Fibroblast of villous mesenchyme (primary cell): ENCODE measurements at places on chromosomes 4 and X.
A peak's percentile ranks its signal among the peaks of the same experiment; 100 is the strongest.

DNA sequence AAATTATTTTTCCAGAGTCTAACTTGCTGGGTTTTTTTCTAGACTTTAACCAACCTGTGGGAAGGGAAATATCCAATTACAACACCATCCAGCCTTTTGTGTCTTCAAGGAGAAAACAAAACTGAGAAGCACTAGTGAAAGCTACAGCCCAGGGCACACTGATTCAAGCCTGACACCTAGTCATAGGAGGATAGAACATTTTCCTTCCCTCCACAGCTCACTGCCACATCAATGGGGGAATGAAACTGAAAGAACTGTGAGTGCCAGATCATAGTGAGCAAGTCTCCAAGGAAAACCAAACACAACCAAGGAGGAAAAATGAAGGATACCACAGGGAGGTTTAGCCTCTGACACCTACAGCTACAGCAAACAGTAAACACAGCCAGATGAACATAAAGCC, 43.3 kb upstream of the MAGEA8 start:
- no peak for DNase-seq

GRCh38 chr4:16916719-16917337, 18.4 kb upstream of the LDB2 start:
- DNase-seq = peak; percentile 57

GRCh38 chr4:77308843-77309242, 151.8 kb downstream of the CCNG2 start:
- peak; percentile 26 for DNase-seq

DNA sequence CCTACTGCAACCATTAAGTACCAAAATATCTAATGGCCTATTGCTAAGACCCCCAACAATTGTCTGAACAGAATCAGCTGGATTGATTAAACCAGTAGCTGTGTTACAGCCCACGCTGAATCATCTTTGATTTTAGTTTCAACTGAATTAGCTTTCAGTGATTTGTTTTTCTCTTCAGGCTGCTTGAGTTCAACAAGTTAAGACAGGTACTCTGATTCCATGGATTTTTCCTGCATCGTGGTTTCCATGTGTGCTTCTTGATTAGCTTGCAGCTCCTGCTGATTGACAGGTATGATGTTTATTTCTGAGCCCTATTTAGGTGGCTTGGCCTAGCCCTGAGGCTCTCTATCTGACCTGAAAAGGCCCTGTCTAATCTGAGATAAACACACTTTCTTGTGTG, 91.3 kb downstream of the GUCY2F start:
- DNase-seq = no peak

GRCh38 chr4:10738826-10739489, 54.4 kb upstream of the CLNK start:
- DNase-seq = no peak

DNA sequence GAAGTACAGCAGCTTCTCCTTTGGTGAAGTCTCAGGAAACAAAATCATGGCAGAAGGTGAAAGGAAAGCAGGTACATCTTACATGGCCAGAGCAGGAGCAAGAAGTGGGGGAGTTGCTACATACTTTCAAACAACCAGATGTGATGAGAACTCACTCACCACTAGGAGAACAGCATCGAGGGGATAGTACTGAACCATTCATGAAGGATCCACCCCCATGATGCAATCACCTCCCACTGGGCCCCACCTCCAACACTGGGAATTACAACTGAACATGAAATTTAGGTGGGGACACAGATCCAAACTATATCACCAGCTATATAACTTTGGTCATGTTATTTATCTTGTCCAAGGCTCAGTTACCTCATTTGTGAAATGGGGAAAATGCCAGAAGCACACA, 159.4 kb downstream of the OPHN1 start:
- DNase-seq = no peak

- DNase-seq = no peak
Measured at GRCh38 chr4:8513931-8514330, 66.3 kb upstream of the GPR78 start.
